PC-3 (cell line): ENCODE measurements at places on chromosomes 6 and 20.

DNA sequence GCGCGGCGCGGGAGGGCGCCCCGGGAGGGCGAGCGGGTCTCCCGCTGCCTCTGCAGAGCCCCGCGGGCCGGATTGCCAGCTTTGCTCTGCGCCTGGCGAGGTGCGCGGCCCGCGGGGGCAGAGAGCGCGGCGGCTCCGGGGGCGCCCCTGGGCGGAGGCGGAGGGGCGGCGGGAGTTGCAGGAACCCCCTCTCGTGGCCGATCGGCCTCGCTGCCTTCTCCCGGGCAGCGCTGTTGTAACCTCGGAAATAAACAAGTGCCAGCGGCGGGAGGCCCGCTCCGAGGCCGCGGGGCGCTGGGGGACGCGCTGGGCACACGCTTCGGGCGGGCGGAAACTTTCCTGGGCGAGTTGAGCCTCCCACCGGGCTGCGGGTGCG, 1.2 kb downstream of the CDH4 start:
- no peak for DNase-seq

- DNase-seq = no peak
Measured at GRCh38 chr6:120671519-120671918, 662.8 kb downstream of the TBC1D32 start.

GRCh38 chr6:82840571-82840970, 225.1 kb downstream of the UBE3D start:
- peak; percentile 2 for DNase-seq

- no peak for DNase-seq
Measured at GRCh38 chr6:149053848-149054558, 263.5 kb upstream of the TAB2 start.

DNA sequence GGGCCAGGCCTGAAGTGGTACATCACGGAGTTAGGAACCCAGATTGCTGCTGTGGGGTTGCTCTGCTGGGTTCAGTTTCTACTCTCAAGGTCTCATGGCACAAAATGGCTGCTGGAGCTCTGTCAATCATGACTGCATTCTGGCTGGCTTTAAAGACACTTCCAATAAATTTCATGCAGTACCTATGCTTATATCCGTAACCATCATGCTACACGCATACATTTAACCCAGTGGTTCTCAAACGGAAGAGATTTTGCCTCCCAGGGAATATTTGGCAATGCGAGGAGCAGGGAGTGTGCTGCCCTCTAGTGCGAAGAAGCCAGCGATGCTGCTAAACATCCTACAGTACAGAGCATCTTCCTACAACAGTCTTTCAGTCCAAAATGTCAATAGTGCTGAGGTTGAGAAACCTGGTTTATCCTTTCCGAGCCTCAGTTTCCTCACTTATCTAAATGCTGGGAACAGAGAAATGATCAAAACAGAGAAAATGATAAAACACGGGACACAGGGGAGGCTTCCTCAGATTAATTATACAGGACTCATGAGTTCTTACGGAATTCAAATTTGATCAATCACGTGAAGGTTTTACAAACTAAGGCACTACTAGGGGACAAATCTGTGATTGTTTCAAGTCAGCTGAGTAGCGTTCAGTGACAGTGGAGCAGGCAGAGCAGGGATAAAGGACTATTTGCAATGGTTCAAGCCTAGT, 9.6 kb upstream of the SLC2A10 start:
- DNase-seq = peak; percentile 72

DNA sequence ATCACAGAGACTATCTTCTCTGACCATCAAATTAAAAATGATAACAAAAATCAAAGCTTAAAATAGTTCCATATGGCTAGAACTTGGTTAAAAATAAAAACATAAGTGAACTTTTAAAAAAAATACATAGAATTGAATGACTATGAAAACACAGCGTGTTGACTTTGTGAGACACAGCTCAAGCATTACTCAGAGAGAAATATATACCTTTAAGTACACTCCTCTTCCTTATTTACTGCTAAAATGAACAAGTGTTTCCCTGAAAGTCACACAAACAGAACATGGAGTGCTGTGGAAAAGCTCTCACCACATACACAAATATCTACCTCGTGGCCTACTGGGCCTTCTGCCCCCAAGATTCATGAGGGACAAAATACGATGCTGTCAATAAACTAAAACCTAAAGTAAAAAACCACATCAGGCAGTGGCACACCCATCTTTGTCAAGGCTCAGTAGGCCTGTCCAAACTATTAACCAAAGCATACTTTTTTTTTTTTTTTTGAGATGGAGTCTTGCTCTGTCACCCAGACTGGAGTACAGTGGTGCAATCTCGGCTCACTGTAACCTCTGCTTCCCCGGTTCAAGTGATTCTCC, 7.5 kb downstream of the FAXC start:
- DNase-seq = peak; percentile 55
